Right renal pelvis (tissue), 4 donors: ENCODE measurements at places on chromosomes 3 and 15.
A peak's percentile ranks its signal among the peaks of the same experiment; 100 is the strongest.

GRCh38 chr3:54519493-54519892 lies 397.1 kb downstream of the CACNA2D3 start:
- DNase-seq = no peak

GRCh38 chr3:100299016-100299415 lies 35.5 kb upstream of the NIT2 start:
- no peak for DNase-seq

DNA sequence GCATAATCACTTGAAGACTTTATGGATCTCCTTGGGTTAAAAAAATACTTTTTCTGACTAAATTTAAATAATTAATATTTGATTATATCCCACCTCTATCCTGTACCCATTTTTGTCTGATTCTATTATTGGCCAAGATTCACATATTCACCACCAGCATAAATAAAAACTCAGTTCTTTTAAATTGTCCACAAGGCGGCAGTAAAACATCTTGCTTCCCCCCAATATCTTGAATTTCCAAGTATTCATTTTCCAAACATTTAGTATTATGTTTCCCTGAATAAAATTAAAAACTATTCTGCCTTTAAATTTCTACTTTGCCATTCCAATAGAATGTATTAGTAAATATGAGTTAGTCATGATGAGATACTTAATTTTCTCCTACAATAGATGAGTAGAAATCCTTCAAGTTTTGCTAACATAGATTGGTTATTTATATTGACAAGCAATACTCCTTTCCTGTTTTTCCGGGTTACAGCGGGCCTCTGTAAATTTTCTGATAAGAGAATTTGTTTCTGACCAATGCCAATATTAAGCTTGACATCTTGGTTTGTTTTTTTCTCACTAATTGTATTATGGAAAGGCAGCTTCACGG lies 218.7 kb upstream of the MDFIC2 start:
- peak; percentile 23 for DNase-seq

DNA sequence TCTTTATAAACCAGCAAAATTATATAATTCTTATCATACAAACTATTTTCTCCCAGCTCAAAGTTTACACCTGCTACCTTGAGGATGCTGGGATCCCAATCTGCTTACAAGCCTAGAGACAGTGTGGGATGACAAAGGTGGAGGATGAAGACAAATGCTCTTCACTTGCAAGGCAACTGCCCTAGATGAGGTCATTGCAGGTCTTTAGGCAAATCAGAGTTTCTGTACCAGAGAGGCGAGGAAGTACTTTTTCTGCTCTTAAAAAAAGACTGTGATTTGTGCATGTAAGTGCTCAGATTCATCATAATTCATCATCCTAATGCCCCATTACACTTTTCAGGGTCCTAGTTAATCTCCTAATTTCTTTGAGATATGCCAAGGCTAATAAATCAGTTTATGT lies 376.1 kb downstream of the ZPLD1 start:
- no peak for DNase-seq

DNA sequence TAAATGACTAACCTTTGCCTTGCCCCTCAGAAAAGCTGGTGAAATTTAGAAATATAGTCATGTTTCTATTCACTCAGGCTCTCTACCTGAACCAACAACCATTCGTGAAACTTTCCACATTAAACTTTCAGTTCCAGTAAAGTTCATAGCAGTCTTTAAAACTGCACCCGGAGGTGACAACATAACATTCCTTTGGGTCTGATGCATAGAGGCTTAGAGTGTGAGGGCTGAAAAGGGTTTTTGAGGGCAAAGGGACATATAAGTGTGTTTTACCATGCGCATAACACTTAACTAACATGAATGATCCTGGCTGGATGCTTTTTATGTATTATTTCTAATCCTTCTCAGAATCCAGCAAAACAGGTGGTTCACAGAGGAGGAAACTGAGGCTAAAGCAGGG lies 471.7 kb upstream of the MCTP2 start:
- DNase-seq = no peak

- DNase-seq = no peak
These were observed 24.1 kb upstream of the SLC6A1 start for GRCh38 chr3:10968401-10968800.
